ENCODE measurements at places on chromosomes 11 and 22.

DNA sequence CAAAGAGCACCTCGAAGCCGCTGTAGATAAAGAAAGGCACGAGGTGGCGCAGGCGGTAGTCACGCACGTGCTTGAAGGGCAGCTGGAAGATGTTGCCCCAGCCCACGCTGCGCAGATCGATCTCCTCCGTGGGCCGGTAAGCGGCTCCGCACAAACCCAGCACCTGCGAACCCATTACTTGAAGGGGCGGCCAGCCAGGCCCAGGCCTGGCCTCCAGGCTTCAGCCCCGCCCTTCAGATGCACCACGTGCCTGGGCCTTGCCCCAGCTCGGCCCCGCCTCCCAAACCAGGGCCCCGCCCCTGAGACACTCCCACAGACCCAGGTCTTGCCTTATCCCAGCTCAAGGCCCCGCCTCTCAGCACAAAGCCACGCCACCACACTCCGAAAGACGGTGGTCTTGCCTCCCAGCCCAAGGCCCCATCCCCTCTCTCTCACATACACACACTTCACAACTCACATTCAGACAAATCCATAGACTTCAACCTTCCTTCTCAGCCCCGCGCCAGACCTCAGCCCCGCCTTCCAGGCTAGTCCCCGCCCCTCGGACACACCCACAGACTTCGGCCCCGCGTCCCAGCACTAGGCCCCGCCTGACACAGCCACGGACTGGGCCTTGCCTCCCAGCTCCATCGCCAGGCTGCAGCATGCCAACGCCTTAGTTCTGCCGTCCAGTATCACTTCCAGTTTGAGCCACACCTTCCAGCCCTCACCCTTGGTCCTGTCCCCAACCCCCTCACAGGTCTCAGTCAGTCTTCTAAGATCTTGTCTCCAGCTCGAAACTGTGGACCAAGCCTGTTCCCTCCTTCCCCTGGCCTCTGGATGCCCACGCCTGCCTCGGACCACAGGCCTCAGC is 7.0 kb downstream of the UNC93B1 start:
- DNase-seq, result peak; percentile 60

DNA sequence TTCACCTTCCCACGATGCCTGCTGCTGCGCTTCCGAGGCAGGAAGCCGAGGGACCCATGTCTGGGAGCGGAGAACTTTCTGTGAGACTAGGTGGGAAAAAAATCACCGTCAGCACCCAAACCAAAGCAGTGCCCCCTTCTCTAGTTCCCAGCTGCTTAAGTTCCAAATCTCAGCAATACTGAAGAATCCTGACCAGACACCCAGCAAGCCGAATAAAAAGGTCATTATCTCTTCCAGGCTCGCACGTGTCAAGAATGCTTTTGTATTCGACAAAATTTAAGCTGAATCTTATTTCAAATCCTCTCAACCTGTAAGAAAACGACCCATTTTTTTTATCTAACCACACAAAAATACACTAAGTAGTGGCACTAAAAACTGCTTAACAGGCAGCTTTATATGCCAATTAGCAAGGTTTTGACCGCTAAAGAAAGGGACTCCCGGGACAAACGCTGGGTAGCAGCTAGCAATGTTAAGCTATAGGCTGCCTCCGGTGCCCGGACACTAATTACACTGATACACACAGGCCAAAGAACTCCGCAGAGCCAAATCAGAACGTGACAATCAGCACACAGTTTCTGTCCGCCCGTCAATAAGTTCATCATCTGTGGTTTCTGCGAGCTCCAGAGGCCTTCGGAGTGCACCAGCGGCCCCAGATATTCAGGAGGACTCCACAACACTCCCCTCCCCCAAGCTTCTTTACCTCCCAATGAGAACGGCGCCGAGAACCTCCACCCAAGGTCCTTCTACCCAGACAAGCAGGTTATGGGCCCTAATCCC is 728 bp downstream of the RPL3 start:
- DNase-seq, result no peak

- DNase-seq, result no peak
Measured at GRCh38 chr11:20584093-20584774, 15.2 kb upstream of the SLC6A5 start.

GRCh38 chr11:65646958-65647701 is 9.2 kb downstream of the SIPA1 start:
- no peak for DNase-seq

DNA sequence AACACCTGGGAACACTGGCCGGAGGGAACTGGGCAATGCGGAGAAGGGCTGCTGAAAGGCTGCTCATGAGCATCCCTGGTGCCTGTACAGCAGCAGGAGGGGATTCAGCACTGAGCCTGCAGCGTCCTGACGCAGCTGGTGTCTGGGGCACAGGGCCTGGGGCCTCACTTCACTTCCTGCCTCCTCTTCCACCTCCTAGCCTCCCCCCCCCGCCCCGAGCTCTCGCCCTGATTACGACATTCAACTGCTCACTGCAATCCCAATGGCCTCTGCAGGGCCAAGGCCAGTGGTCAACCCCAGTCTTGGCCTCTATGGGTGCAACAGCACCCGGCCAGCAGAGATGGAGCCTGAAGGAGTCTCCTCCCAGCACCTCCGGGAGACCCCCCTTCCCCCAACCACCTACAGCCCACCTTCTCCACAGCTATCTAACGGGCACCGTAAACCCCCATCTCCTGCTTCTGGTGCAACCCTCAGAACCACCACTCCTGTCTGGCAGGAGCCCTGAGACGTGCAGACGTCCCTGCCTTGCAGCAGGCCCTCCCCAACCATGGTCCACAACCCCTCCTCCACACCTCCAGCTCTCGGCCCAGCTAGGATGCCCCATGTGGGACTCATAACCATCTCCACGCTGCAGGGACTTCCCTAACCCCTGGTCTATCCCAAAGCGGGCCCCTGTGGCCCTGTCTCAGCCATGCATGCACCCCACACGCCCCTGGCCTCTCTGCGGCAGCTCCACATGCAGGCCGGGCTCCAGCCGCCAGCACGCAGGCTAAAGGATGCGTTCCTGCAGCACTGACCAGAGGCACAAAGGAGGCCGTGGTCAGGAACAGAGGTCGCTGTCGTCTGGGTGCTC is 38.2 kb downstream of the BRD1 start:
- DNase-seq, result no peak

DNA sequence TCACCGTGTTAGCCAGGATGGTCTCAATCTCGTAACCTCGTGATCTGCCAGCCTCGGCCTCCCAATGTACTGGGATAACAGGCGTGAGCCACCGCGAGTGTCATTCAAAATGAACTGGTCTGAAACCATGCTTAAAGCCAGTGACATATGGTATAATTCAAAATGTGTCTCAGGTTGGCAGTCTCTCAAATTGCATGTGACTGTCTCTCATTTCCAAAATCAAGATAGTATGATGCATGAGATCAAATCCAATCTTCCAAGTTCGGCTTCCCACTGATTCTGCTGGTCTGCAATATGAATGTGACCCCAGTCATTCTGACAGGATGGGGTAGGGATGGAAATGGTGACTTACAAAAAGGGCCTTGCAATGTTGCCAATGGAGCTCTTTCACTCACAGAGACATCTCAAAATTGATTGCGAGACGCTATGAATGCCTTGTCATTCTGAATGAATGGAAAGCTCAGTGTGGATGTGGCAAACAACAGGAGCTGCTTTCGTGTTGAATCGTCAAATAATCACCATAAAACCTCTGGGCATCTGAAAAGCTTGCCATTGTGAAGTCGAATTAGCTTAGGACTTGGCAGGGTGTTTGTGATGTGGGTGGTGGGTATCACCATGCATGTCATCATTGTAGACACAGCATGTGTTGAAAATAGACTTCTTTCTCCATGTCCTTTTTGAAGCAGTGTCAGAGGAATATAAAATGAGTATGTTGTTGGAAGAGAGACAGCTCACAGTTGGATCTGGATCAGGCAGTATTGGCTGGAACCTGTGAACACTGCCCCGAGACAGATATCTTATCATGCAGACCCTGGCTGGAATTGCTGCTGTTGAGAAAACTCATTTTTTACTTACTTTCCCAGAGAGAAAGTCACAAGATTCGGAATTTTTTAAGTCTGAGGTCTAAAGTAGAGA is 12.2 kb downstream of the SLN start:
- DNase-seq, result no peak

DNA sequence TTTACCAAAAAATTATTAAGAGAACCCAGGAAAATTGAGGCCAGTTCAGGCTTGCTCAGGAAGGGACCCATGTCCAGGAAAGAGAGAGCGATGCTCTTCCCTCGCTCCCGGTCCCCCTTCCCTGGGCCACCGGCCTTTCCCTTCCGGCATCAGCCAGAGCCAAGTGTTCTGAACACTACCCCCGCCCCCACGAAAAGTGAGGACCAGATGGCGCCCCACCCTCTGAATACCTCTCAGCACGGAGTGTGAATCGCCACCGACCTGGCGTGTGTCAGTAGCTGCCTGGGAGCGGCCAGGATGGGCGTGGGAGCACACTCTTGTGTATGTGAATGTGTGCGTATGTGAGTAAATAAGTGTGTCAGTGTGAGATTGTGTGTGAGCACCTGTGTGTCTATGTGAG is 20.2 kb downstream of the RPS6KA4 start:
- no peak for DNase-seq

DNA sequence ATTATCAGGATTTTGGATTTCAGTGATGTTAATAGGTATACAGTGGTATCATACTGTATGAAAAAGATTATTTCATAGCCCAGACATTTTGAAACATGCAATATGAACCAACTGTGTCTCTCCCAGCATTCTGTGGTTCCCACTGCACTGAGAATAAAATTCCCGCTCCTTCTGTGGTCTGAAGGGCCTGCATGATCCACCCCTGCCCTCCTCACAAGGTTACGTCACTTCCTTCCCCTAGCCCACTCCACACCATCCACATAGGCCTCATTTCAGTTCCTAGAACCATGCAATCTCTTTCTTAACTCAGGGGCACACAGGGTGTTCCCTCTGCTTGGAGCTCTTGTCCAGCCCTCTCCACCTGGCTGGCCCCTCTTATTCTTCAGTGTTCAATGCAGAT is 103.1 kb downstream of the TSPAN18 start:
- no peak for DNase-seq

- no peak for DNase-seq
Measured at GRCh38 chr11:79922641-79923040, 481.8 kb upstream of the TENM4 start.

- DNase-seq, result no peak
Measured at GRCh38 chr11:74735365-74735928, 4.2 kb upstream of the CHRDL2 start.

DNA sequence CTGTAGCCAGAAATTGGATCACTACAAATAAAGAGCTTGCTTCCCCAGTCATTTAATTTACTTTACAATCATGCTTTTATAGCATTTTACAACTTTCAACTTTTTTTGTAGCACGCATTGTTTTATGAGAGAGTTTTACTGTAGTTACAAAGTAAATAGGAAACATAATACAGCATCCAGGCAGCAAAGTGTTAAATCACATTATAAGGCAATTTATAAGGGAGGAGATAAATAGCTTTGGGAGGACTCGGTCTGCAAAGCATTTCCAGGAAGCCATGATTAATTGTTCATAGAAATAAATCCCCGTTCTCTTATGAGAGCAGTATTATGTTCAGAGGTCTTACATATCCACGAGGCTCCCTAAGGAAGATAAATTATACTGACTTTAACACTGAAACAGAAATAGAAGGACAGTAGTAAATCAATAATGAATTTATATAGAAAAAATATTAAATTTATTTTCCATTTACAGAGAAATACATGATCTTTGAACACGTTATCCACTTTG is 792.6 kb upstream of the RAG2 start:
- DNase-seq, result no peak

- DNase-seq, result no peak
Measured at GRCh38 chr11:87013912-87014825, 23.6 kb upstream of the TMEM135 start.

DNA sequence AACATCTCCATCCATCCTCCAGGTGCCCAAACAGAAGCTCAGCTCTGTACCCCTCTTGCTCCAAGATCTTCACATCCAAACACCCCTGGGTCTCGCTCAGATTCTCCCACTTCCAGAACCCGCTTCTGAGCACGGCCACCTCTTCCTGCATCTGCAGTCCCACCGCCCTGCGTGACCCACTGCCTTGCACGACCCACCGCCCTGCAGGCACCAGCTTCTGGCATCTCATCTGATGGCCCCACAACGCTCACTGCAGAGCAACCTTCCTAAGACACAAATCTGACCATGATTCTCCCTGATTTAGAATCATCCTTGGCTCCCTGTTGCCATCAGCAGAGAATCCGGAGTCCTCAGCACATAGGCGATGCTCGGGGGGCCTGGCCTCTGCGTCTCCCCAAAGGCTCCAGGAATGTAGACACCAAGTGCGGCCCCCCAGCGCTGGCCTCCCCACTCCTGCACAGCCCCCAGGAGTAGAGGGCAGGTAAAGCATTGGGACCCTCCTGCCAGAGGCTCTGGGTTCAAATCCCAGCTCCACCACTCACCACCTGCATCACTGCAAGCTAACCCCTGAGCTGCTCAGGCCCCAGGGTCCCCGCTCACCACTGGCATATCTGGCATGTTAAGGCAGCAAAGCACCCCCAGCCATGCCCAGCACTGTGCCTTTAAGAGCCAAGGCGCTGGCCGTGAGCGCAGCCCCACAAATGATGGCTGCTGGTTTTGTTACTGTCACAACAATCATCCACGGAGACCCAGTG is 459.3 kb downstream of the BRD1 start:
- DNase-seq, result no peak

- DNase-seq, result peak; percentile 44
Measured at GRCh38 chr11:13338019-13338426, 60.4 kb downstream of the BMAL1 start.

- peak; percentile 78 for DNase-seq
Measured at GRCh38 chr11:10454878-10455631, at the start of gene AMPD3. Gene AMPD3 (plus strand): TSS chr11:10455264. CDS start chr11:10461520, 6,256 bp downstream.

DNA sequence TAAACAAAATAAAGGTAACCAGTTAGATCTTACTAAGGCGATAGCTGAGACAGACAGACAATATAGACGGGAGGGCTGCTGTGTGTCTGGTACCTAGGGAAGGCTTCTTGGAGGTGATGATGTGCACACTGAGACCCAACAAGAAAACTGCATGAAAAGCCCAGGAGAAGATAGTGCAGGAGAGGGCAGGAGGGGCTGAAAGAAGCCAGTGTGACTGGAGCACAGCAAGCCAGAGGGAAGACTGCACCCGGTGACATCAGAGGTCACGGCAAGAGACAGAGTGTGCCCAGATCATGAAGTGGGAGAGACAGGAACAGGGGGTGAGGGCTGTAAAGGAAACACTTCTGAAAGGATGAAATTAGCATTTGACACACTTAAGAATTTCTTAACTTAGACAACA is 266.3 kb downstream of the BRD1 start:
- no peak for DNase-seq

GRCh38 chr11:31582697-31583096 is 73.1 kb downstream of the ELP4 start:
- no peak for DNase-seq

GRCh38 chr11:68340784-68341556 is 28.6 kb downstream of the LRP5 start:
- DNase-seq, result peak; percentile 59

GRCh38 chr11:59157433-59157832 is 14.5 kb upstream of the DTX4 start:
- DNase-seq, result no peak

GRCh38 chr11:75425422-75425821 is 7.6 kb downstream of the KLHL35 start:
- DNase-seq, result no peak

GRCh38 chr11:60954421-60954820 is 2.4 kb upstream of the SLC15A3 start:
- peak; percentile 41 for DNase-seq
